ENCODE measurements at places on chromosomes 13 and 19.

GRCh38 chr19:49437231-49437630 lies 4.1 kb downstream of the SLC17A7 start:
- DNase-seq, result no peak

- no peak for DNase-seq
These were observed 400.5 kb upstream of the PCDH9 start for GRCh38 chr13:67630640-67631039.

DNA sequence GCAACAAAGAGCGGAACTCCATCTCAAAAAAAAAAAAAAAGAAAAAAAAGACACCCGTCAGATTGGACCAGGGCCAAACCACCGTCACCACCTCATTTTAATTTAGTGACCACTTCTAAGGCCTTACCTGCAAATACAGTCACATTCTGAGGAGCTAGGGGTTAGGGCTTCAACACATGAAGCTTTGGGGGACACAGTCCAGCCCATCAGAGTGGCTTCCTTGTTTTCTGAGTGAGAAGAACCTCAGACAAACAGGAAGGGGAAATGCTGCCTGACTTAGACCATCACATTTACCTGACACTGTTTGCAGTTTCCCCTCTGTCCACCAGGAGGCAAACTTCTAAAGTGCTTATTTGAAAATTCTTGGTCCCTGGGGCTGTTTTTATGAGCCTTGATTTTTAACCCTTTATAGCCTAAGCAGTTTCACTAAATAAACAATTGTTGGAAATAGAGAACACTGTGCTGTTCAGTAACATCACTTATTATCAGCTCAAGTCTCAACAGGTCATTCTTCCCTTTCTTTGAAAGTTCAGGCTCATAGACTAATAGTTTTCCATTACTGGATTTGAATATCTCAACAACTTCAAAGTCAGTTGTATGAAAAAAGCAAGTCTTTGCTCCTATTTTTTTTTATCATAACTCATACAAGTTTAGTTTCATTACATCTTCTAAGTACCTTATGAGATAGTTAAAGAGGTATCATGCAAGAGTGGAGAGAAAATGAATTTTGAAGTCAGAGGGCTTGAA lies 74.9 kb upstream of the WASF3 start:
- peak; percentile 51 for DNase-seq

- no peak for DNase-seq
These were observed 86.7 kb downstream of the IRS2 start for GRCh38 chr13:109699628-109700071.

- DNase-seq, result no peak
These were observed 3.4 kb downstream of the NOTCH3 start for GRCh38 chr19:15197275-15197941.

DNA sequence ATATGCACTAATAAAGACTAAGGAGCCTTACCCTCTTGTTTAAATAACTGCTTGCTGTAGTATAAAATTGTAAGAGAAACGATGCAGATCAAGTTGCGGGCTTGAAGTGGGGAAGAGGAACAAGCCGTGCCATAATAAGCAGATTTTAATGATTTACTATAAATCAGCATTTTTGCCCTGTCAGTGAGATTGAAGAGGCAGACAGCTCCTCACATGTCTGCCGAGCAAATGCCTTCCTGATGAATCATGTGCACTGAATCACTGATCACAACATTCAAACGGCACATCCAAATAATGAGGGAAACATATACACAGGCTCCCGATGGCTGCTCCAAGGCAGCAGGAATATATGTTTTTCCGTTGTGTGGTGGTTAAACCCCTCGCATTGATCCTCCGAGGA lies 282.9 kb downstream of the TSHZ3 start:
- no peak for DNase-seq

DNA sequence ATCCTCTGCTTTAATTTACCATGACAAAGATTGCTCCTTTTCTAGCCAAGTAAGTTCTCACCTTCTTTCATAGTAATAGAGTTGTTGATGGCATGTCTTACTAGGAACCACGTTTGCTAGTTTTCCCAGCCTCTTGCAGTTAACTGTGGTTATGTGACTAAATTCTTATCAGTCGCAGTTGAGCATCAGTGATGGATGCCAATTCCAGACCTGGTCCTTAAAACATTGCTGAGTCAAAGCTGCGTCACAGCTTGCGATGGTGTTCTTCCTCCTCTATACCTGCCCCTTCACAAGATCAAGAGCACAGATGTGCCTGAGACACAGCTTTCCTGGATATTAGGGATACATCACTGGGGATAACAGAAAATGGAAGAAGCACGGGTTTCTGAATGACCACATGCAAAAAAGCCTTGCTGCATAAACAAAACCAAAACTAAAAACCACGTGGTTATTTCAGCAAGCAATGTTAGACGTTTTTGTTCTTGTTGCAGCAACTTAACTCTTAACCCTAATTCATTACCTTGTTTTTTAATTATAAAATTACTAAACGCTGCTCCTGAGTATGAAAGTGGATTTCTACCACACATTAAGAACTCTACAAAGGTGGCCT lies 97.6 kb upstream of the DACH1 start:
- no peak for DNase-seq

- DNase-seq, result no peak
These were observed 169.5 kb downstream of the DCLK1 start for GRCh38 chr13:35961461-35962220.

DNA sequence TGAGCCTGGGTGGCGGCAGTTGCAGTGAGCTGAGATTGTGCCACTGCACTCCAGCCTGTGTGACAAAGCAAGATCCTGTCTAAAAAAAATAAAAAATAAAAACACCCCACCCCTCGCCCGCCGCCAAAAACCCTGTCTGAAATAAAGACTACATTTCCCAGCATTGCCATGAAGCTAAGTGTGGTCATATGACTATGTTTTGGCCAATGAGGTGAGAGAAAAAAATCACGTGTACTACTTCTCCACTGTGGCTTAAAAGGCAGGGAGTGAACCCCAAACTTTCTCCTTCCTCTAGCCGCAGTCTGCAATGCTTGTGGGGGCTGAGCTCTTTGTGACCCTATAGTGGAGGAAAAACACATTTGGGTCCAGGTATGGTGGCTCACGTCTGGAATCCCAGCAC lies 54.9 kb downstream of the COLGALT1 start:
- no peak for DNase-seq

- no peak for DNase-seq
These were observed 25.0 kb upstream of the NAPA start for GRCh38 chr19:47539747-47540311.

DNA sequence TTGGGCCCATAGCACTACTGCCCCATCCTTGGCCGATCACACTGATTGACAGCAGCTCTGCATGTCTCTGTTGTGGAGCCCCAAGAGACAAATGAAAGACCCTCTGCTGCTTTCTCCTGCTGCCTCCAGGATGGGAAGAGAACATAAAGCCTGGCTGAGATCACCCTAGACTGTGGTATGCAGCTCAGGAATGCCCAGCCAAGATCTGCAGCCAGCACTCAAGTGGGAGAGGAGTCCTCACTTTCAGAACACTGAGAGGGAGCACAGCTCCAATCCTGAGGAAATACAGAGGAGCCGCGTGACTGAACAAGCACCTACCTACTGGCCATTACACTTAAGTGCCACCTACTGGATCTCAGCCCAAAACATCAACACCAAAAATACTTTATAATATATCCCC lies 203.0 kb downstream of the POSTN start:
- no peak for DNase-seq

DNA sequence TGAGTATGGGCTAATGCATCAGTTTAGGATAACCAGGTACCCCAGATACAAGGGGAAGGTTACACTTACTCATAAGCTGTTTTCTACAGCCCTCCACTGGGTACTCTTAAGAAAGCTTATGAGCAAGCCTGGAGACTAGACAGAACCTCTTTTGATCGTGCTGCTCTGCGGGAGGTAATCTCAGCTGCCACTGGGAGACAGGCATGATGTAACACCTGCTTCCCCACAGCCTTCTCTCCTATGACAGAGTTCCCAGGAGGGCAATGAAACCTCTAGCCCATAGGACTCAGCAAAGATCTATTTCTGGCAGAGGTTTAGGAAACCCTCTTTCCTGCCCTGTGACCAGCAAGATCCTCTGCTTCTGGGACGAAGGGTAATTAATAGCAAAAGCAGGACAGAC lies 65.6 kb downstream of the WASF3 start:
- no peak for DNase-seq

GRCh38 chr13:71864986-71865873 lies 1.8 kb downstream of the DACH1 start:
- no peak for DNase-seq

GRCh38 chr13:105193026-105193425 lies 1342.4 kb downstream of the EFNB2 start:
- DNase-seq, result no peak

GRCh38 chr13:19927117-19927748 lies 31.3 kb upstream of the ZMYM2 start:
- DNase-seq, result no peak

DNA sequence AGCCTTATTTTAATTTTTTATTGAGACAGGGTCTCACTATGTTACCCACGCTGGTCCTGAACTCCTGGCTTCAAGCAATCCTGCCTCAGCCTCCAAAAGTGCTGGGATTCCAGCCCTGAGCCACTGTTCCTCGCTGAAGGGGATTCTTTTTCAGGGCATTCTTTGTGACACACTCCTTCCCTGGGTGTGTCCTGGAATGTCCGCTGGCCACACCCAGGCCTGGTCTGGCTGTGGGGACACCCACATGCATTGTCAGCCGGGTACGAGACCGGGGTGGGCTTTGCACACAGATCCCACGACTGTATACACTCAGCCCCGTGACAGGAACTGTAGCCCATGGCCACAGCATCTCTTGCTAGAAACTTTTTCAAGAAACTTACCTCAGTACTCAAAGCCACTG lies 34.4 kb upstream of the GATAD2A start:
- no peak for DNase-seq

GRCh38 chr19:51019544-51019925 lies at the start of gene KLK10:
Gene KLK10, minus strand, starts transcription at chr19:51019709. Its CDS starts 579 bp downstream, at chr19:51019130.
- no peak for DNase-seq

GRCh38 chr13:112143753-112144615 lies 77.0 kb downstream of the SOX1 start:
- no peak for DNase-seq

GRCh38 chr19:14767466-14767971 lies 10.8 kb downstream of the ADGRE2 start:
- no peak for DNase-seq

- DNase-seq, result no peak
These were observed 134.0 kb downstream of the UFM1 start for GRCh38 chr13:38483623-38484022.

- DNase-seq, result no peak
These were observed 7.8 kb upstream of the C19orf84 start for GRCh38 chr19:51398096-51398704.

- no peak for DNase-seq
These were observed 44.3 kb upstream of the ADGRE1 start for GRCh38 chr19:6842871-6843607.

- DNase-seq, result no peak
These were observed 1146.8 kb downstream of the UQCRFS1 start for GRCh38 chr19:28066161-28066560.

- DNase-seq, result no peak
These were observed 2227.9 kb upstream of the PCDH20 start for GRCh38 chr13:63643543-63643942.

GRCh38 chr13:102073251-102073650 lies 328.6 kb downstream of the FGF14 start:
- DNase-seq, result no peak

- no peak for DNase-seq
These were observed 937 bp downstream of the ZNF841 start for GRCh38 chr19:52094526-52095130.

DNA sequence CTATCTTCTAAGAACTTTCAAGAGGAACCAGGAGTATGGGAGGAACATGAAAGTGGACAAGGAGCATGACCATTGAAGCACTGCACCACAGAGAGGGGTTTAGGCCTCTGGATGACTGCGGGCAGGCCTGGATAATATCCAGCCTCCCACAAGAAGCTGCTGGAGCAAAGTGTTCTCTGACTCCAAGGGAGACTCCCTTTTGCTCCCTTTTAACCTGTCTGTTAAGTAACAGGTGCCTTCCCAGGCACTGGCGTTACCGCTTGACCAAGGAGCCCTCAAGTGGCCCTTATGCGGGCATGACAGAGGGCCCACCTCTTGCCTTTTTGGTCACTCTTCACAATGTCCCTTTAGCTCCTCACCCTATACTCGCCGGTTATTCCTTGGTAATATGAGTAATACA lies 666.2 kb downstream of the SLITRK6 start:
- DNase-seq, result no peak

- DNase-seq, result no peak
These were observed 1.8 kb upstream of the CCNA1 start for GRCh38 chr13:36430247-36431203.

- no peak for DNase-seq
These were observed 618.4 kb upstream of the SLITRK5 start for GRCh38 chr13:87052731-87053130.

GRCh38 chr13:99124046-99124400 lies 76.6 kb upstream of the UBAC2 start:
- no peak for DNase-seq

- no peak for DNase-seq
These were observed 327.2 kb upstream of the TSHZ3 start for GRCh38 chr19:31676271-31677004.

GRCh38 chr19:52345162-52345561 lies 9.1 kb downstream of the ZNF610 start:
- DNase-seq, result no peak

- no peak for DNase-seq
These were observed 47.7 kb upstream of the MAB21L1 start for GRCh38 chr13:35524171-35524570.

DNA sequence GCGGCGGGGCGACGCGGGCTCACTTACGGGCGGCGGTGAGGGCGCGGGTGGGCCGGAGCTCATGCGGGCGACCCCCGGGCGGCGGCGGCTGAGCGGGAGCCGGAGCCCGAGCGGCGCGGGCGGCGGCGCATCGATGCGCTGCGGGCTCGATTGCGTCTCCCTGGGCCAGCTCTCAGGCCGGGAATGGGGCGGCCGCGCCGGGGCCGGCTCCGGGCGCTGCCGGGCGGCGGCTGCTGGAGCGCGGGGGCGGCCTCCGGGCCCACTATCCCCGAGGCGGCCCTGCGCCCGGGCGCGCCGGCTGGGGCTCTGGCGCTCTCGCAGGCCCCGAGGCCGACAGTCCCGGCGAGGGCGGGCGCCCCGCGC lies 1.4 kb upstream of the TSHZ3 start:
- DNase-seq, result no peak

DNA sequence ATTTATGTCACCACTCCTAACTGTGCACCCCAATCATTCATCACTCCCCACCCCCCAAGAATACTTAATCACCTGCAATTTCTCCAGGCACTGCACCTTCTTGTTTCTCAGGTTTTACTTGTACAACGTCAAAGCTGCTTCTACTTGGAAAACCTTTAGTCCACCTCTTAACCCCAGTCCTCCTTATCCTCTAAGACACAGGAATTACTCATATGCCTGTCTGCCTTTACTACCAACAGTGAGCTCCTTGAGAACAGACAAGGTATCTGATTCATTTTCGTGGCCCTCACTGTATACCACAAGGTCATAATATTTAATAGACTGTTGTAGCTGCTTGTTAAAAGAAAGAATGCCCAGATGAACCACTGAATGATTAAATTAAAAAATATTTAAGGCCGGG lies 21.0 kb upstream of the NDFIP2 start:
- DNase-seq, result no peak

GRCh38 chr19:19719798-19720197 lies 13.1 kb downstream of the ZNF14 start:
- DNase-seq, result no peak

GRCh38 chr13:87999788-88000187 lies 328.6 kb downstream of the SLITRK5 start:
- DNase-seq, result no peak

Measured in GM12864 (cell line).